ENCODE measurements at places on chromosomes 7 and 10. TPM values are rescaled to one million over a fixed set of nuclear protein-coding genes. Genes with fewer than 3 reads are reported as not detected.

DNA sequence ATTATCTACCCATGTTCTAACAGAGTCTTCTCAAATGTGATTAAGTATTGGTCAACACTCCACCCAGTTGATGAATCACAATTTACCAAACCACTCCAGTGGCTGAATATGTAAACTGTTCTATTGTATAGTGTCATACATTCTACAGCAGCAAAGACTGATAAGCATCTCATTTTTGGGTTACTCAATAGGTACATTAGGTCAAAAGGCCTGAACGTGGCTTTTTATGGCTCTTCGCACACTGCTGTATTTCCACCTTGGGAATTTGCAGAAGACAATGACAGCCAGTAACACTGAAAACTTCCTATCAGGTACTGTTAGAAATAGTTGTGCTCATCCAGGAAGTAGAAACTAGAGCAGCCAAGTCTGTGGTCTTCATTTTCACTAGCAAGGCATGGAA, 166.9 kb downstream of the GLI3 start:
- peaks cover 76% of the 10 kb centered on the region for H3K27me3 ChIP-seq
- H3K4me3 ChIP-seq: no peak overlapping the region
- H3K4me1 ChIP-seq: peaks cover 8% of the 10 kb centered on the region
- no peak for DNase-seq

HECW1 gene
- total RNA-seq: 0.09 TPM

DNA sequence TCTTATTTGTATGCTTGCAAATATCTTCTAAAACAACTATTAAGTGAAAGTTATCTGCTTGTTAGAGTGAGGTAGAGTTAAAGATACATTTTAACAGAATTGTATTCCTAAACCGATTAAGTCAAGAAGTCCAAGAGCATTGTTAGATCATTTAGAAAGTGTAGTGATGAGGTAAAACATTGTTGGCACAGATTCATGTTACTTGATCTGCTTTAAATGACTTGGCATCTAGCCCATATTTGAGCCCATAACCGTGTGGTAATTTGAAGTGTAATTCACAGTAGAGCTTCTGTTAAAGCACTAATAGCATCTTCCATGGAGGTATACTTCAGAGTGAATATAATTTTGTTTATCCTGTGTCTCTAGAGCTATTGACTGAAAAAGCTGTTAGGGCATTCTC, 62.1 kb downstream of the PTEN start:
- peaks cover 32% of the 10 kb centered on the region for H3K36me3 ChIP-seq
- H3K4me3 ChIP-seq: no peak overlapping the region
- no peaks in the 10 kb centered on the region for H3K27me3 ChIP-seq
- DNase-seq: no peak

GRCh38 chr7:51430480-51431086, 114.0 kb upstream of the COBL start:
- peaks cover 40% of the 10 kb centered on the region for H3K27me3 ChIP-seq
- no peak overlapping the region for H3K27ac ChIP-seq
- peak; percentile 59 for DNase-seq
- no peaks in the 10 kb centered on the region for H3K36me3 ChIP-seq
- no peaks in the 10 kb centered on the region for H3K4me1 ChIP-seq
- no peak overlapping the region for H3K4me3 ChIP-seq

GRCh38 chr10:129075508-129075907, 391.5 kb upstream of the MGMT start:
- no peak overlapping the region for H3K4me3 ChIP-seq
- no peak for DNase-seq
- H3K36me3 ChIP-seq: no peaks in the 10 kb centered on the region
- no peak overlapping the region for H3K27ac ChIP-seq
- peaks cover 12% of the 10 kb centered on the region for H3K27me3 ChIP-seq

C10orf62 gene
- 0.96 TPM for total RNA-seq

HSPA12A gene
- total RNA-seq: 9.1 TPM

DNA sequence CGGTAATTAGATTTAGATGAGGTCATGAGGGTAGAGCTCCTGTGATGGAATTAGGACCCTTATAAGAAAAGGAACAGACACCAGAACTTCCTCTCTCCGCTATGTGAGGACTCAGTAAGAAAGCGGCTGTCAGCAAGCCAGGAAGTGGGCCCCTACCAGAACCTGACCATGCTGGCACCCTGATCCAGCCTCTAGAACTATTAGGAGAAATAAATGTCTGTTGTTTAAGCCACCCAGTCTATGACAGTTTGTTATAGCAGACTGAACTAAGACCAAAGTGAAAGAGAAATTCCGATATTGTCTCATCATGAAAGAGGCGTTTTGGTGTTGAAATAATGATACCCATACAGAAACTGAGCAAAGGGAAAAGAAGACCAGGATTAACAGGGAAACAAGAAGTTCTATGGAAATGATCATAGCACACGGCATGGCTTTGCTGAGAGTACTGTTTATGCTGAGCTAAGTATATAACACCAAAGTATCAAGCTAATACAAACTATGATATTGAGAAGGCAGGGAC, 9.2 kb downstream of the CLEC2L start:
- no peaks in the 10 kb centered on the region for H3K4me1 ChIP-seq
- DNase-seq: no peak
- no peaks in the 10 kb centered on the region for H3K36me3 ChIP-seq
- peaks cover 30% of the 10 kb centered on the region for H3K27me3 ChIP-seq
- H3K4me3 ChIP-seq: no peak overlapping the region

- H3K27me3 ChIP-seq: no peaks in the 10 kb centered on the region
- H3K4me3 ChIP-seq: no peak overlapping the region
- no peaks in the 10 kb centered on the region for H3K4me1 ChIP-seq
- no peak for DNase-seq
Observed at GRCh38 chr10:51141010-51141409, 66.7 kb downstream of the PRKG1 start.

- no peaks in the 10 kb centered on the region for H3K27me3 ChIP-seq
- peak overlapping the region; percentile 38 for H3K27ac ChIP-seq
- H3K4me1 ChIP-seq: peaks cover 25% of the 10 kb centered on the region
- DNase-seq: no peak
Observed at GRCh38 chr7:130114776-130115175, 44.4 kb downstream of the KLHDC10 start.

GPR26 gene
- total RNA-seq: not detected

- no peaks in the 10 kb centered on the region for H3K27me3 ChIP-seq
- H3K36me3 ChIP-seq: peaks cover 10% of the 10 kb centered on the region
- peaks cover 46% of the 10 kb centered on the region for H3K4me1 ChIP-seq
Observed at GRCh38 chr10:74824900-74825370, 1.5 kb upstream of the KAT6B start.

DNA sequence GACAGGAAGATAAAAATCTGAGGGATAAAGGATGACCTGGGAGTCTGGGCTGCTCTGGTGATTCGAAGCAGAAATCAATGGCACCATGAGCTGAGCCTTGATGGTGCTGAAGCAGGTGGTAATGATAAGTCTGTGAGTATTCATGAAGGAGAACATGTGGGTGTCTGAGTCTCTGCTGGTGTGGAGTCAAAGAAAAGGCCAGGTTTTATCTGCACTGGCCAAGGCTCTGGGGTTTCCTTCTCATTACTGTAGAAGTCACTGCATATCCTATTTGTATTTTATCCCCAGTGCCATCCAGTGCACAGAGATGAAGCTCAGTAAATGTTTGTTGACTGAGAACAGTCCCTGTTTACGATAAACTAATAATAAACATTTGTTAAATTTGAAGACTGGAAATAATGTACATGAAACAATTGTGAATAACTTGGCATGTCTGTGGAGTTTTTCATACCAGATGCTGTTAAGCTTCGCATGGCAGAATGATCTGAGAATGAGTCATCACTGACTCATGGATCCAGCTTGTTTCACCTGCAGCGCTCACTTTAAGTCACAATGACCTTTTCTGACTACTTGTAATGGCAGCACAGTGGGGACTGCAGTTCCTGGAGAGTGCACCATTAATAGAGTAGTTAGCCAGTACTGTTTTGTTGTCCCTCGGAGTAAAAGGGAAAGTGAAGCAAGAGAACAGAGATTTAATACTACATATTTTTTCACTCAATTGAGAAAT, 538.5 kb downstream of the HTR7 start:
- no peak for DNase-seq
- no peaks in the 10 kb centered on the region for H3K4me1 ChIP-seq
- no peak overlapping the region for H3K4me3 ChIP-seq
- no peaks in the 10 kb centered on the region for H3K36me3 ChIP-seq
- H3K27me3 ChIP-seq: peaks cover 2% of the 10 kb centered on the region

FBH1 gene
- 87.4 TPM for total RNA-seq

GRCh38 chr10:69786791-69787190, 14.9 kb upstream of the COL13A1 start:
- H3K27me3 ChIP-seq: peaks cover 17% of the 10 kb centered on the region
- H3K36me3 ChIP-seq: no peaks in the 10 kb centered on the region
- H3K4me3 ChIP-seq: no peak overlapping the region

DNA sequence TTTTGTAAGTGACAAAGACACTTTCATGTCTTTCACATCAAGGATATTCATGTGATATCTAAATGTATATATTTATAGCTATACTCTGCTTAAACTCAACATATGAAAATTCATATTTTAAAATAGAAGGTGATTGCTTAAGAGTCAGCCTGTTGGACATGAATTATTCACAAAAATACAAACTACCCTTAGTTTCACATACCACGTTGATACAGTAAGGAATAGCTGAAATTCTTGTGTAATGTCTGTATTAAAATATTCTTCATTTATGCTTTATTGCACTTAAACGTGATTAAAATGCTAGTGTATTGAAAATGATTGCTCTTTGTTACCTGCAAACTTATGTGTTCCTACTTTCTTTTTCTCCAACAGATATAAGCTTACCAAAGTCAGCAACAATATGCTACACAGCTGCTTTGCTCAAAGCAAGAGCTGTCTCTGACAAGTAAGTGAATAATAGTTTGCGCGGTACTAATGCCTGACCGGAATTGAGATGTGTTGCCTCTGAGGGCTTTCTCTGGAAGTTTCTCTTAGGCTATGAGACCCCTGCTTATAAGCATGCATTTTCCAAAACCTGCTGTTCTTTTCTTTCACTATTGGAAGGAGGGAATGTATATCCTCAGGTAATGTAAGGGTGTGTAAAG, 133.8 kb downstream of the WNT2 start:
- H3K27me3 ChIP-seq: no peaks in the 10 kb centered on the region
- peaks cover 2% of the 10 kb centered on the region for H3K4me1 ChIP-seq
- H3K4me3 ChIP-seq: no peak overlapping the region
- no peak overlapping the region for H3K27ac ChIP-seq
- H3K36me3 ChIP-seq: peaks cover 2% of the 10 kb centered on the region

FOXI2 gene
- total RNA-seq: 1.7 TPM

GRCh38 chr10:29622382-29622922, 12.3 kb downstream of the SVIL start:
- peaks cover 17% of the 10 kb centered on the region for H3K36me3 ChIP-seq
- H3K4me1 ChIP-seq: peaks cover 38% of the 10 kb centered on the region
- no peak for DNase-seq
- H3K27me3 ChIP-seq: no peaks in the 10 kb centered on the region

DNA sequence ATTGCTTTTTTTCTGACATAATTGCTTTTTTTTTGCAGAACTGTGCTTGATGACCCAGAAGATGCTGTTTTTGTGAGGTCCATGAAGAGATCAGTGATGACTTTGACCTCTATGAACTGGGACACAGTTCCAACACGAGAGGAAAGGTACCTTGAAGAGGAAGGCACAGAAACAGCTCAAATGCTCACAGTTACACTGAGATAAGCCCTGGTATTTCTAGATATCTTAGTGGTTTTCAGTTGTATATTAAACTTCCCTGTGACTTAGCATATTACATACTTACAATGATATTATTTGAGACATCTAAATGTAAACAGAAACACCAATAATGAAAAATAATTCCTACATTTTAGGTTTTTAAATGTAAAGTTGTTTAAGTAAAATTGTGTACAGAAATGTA, 54.7 kb downstream of the LRRC72 start:
- no peaks in the 10 kb centered on the region for H3K27me3 ChIP-seq
- H3K36me3 ChIP-seq: no peaks in the 10 kb centered on the region
- no peak for DNase-seq
- no peak overlapping the region for H3K27ac ChIP-seq

GRCh38 chr7:135744938-135745702, 3.5 kb downstream of the FAM180A start:
- H3K4me1 ChIP-seq: peaks cover 4% of the 10 kb centered on the region
- no peak overlapping the region for H3K27ac ChIP-seq
- no peaks in the 10 kb centered on the region for H3K27me3 ChIP-seq
- H3K4me3 ChIP-seq: no peak overlapping the region
- no peak for DNase-seq

RAMP3 gene
- not detected for total RNA-seq

DOCK4 gene
- total RNA-seq: 28.8 TPM

TAS2R41 gene
- total RNA-seq: not detected

- peaks cover 6% of the 10 kb centered on the region for H3K4me1 ChIP-seq
- H3K4me3 ChIP-seq: no peak overlapping the region
- DNase-seq: no peak
Observed at GRCh38 chr7:96837593-96837992, 127.9 kb upstream of the SEM1 start.

PNLIPRP1 gene
- not detected for total RNA-seq

SEPTIN7 gene
- 175 TPM for total RNA-seq

DNA sequence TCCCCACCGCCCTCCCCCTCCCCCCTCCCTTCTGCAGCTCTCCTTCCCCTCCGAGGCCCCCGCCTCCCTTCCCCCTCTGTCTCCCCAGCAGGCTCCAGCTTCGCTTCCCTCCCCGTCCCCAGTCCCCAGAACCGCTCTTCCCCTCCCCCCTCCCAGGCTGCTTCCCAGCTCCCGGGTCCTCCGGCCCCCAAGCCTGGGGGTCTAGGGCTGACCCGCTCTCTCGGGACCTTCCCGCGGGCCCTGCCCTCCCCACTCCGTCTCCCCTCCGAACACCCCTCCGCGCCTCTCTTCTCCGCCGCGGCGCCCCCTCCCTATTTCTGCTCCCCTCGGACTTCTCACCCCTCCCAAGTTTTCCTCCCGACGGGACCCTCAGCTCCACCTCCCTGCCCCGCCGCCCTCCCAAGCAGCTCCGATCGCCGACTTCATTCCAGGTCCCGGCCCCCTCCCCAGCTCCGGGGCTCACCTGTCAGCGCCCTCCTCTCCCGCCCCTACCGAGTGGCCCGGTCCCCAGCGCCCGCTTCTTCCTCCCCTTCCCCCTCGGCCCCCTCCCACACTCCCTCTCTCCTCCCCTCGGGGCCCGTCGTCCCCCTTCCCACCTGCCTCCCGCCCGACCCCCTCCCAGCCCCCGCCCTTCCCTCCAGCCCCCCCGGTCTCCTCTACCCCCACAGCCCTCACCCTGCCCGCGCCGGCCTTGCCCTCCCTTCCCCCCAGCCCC, 990 bp downstream of the ZNF467 start:
- H3K27ac ChIP-seq: no peak overlapping the region
- peak overlapping the region; percentile 71 for H3K4me3 ChIP-seq
- H3K27me3 ChIP-seq: peaks cover 46% of the 10 kb centered on the region
- peak; percentile 42 for DNase-seq
- peaks cover 13% of the 10 kb centered on the region for H3K36me3 ChIP-seq

GRCh38 chr10:87740254-87740655, 77.8 kb downstream of the ATAD1 start:
- H3K27me3 ChIP-seq: no peaks in the 10 kb centered on the region
- no peaks in the 10 kb centered on the region for H3K36me3 ChIP-seq
- no peak for DNase-seq
- no peak overlapping the region for H3K4me3 ChIP-seq
- H3K4me1 ChIP-seq: peaks cover 2% of the 10 kb centered on the region

ZC3HAV1L gene
- total RNA-seq: 16.5 TPM
